Pulmonary artery endothelial cell (primary cell): ENCODE measurements at places on chromosomes 7 and 10. TPM values are rescaled to one million over a fixed set of nuclear protein-coding genes. Genes with fewer than 3 reads are reported as not detected.

The MRC1 gene
- total RNA-seq = 2.4 and 3.2 TPM in 2 replicates

The MMS19 gene
- total RNA-seq = 70.7 and 76.8 TPM in 2 replicates

The GTPBP4 gene
- total RNA-seq = 40.9 and 46.8 TPM in 2 replicates

The CPN1 gene
- total RNA-seq = not detected in 2 replicates

The LLCFC1 gene
- not detected in 2 replicates for total RNA-seq

The GIMAP8 gene
- total RNA-seq = 68.3 and 104 TPM in 2 replicates

The CROT gene
- total RNA-seq = 7.2 and 10.4 TPM in 2 replicates
